ENCODE measurements at places on chromosomes 3 and 15.

DNA sequence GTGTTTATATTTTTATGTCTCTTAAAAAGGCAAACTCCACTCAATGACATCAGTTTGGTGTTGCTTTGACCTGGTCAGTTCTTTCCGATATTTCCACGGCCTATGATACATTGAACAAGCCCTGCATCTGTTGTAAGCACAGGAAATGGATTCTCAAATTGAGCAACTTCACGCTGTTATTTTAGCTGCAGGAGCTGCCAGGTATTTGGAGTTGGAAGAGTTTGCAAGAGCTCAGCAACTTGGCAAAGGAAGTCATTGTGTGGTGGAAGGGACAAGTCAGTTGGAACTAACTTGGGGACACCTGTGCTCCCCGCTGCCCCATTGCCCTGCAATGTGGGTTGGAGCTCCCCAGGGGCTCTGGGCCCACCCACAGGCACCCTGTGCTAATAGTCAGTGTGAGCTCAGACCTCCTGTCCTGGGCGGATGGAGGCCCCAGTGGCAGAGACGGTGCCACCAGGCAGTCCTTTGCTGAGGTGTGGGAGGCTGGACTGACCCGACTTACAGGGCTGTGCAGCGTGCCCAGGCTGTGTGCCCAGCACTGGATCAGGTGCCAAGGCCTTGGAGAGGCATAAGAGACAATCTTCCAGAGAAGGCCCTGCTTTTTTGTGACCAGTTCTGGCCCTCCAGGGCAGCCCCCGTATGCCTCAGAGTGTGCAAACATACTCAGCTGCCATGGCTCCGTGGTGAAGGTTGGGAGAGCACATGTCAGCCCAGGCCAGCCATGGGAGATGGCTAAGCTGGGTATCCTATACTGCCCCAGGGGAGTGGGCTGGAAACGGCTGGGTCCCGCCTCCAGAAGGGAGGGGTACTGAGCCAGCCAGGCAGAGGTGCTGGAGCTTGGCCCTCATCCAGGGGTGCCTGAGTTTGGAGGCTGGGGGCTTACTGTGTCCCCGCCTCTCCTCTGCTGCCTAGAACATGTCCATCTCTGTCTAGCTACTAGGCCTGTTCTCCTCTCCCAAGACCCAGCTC lies 43.5 kb downstream of the KY start:
- no peak for DNase-seq

- DNase-seq = no peak
Observed at GRCh38 chr3:175404621-175405020, 545.5 kb downstream of the NAALADL2 start.

DNA sequence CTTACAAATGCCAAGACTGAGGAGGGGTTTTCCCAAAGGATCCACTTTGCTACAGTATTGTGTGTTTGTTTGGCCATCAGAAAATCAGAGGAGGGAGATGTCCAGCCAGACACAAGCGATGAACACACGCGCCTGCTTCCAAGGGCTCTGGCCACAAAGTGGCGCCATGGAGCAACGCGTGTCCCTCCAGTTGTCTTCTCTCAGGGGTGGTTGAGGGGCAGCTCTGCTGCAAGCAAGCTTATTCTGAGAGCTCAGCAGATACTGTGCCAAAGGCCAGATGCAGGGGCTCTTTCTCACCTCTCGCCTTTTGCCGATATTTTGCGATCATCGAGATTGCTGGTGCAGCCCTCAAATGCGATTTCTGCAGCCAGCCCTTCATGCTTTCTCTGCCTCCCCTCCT lies 88.9 kb upstream of the OSBPL11 start:
- DNase-seq = no peak

DNA sequence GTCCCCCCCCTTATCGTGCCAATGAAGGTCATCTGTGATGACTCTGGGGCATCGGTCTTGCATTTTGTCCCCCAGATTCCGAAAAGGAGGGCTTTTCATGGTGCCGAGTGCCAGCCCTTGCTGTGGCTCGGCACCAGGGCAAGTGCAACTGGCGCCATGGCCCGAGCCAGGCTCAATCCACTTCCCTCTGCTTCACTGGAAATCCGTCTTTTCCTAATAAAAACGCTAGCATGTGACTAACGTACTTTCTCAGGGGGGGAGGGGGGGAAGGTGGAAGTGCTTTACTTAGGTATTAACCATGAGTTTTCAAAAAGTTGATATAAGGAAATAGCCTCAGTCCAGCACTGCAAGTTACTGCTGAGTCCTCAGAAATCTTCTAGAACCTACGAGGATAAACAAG lies 20.5 kb downstream of the TRPM1 start:
- DNase-seq = no peak

- DNase-seq = peak; percentile 29
Observed at GRCh38 chr15:83559310-83559966, 94.5 kb upstream of the ADAMTSL3 start.

GRCh38 chr15:96087180-96087884 lies 243.2 kb upstream of the NR2F2 start:
- no peak for DNase-seq

- DNase-seq = no peak
Observed at GRCh38 chr3:60574046-60574769, 677.0 kb downstream of the FHIT start.

DNA sequence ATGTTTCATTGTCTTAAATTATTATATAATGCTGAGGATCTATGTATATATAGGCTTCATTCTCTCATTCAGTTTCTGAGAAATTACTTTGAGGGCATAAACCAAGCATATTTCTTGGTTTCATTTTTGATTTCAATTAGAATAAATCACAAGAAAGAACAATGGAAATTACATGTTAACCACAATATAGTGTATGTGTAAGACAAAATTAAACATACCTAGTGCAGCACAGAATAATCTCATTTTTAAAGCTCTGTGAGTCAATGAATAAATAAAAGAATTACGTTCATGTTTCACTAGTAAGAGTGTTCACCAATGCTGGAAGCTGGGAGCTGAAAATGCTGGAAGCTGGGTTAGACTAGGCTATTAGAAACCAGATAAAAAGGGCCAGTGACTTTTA lies 72.8 kb downstream of the UBE3A start:
- no peak for DNase-seq

GRCh38 chr3:9746330-9746729 lies 3.4 kb upstream of the OGG1 start:
- DNase-seq = no peak

DNA sequence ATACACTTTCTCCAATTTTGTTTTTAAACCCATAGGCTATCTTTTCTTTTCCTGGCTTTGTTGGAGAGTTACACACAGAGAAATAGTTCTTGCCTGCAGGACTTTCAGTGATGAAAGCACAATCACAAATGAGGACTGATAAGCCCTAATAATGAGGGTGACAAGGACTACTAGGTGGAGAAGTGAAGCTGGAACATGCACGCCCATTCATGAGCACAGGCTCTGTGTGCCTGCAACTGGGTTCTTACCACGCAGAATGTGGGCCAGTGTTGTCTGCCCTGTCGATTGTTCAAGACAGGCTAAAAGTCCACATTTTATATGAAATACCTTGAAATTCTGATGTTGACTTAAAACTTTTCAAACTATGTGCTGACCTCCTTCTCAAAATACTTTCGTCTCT lies 162.3 kb upstream of the STRIT1 start:
- DNase-seq = no peak

DNA sequence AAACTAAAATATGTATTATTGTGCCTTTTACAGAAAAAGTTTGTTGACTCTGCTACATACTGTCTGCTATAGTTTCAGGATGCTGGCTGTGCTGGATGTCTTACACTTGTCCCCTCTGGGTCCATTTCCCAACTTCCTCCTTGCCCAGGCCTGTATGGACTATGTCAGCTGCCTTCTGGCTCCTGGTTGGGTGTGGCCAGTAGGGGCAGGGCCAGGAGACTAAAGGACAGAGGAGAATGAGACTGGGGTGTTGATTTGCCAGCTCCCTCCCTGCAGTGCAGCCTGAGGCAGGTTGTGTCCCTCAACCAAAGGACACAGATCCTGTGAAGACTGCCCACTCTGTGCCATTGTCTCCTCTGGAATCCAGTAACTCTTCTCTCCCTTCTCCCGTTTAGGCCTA lies 90.6 kb upstream of the UBE2E2 start:
- no peak for DNase-seq

- DNase-seq = no peak
Observed at GRCh38 chr3:89628856-89629670, 521.6 kb downstream of the EPHA3 start.

DNA sequence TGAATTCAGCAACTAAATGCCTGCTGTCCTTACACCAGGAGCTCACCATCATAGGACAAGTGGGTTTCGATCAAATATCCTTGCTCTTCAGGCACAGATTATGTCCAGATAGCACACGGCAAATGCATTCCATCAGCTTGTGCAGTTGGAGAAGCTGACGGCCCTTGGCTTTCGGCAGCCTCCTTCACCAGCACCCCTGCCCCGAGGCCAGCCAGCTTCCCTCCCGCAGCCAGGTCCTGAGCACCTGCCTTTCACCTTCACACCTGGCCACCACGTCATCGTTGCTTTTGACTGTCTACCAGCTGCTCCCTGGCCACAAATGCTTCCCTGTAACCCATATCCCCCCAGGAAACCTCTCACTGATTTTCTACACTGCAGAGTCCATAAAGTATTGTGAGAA lies 355.5 kb downstream of the OCA2 start:
- no peak for DNase-seq

- no peak for DNase-seq
Observed at GRCh38 chr3:107525644-107526305, 3.0 kb downstream of the BBX start.

- no peak for DNase-seq
Observed at GRCh38 chr3:156554515-156554841, 439 bp downstream of the SSR3 start.

DNA sequence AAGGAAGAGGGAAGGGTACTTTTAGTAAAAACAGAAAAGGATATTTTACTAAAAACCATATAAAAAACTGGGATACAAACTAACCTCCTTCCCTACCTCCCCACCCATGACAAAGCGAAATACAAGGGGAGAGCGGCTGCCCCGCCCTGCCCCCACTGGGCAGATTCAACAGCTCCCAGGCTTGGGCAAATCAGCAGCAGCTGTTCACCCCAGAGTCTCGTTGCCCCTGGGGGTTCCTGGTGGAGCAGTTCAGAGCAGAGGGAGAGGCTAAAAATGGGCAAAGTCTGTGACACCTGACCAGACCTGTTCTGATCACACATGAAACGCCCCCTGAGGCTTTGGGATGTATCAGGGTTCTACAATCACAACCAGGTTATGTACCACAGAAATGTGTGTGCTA lies 2.5 kb upstream of the ETFA start:
- DNase-seq = no peak

DNA sequence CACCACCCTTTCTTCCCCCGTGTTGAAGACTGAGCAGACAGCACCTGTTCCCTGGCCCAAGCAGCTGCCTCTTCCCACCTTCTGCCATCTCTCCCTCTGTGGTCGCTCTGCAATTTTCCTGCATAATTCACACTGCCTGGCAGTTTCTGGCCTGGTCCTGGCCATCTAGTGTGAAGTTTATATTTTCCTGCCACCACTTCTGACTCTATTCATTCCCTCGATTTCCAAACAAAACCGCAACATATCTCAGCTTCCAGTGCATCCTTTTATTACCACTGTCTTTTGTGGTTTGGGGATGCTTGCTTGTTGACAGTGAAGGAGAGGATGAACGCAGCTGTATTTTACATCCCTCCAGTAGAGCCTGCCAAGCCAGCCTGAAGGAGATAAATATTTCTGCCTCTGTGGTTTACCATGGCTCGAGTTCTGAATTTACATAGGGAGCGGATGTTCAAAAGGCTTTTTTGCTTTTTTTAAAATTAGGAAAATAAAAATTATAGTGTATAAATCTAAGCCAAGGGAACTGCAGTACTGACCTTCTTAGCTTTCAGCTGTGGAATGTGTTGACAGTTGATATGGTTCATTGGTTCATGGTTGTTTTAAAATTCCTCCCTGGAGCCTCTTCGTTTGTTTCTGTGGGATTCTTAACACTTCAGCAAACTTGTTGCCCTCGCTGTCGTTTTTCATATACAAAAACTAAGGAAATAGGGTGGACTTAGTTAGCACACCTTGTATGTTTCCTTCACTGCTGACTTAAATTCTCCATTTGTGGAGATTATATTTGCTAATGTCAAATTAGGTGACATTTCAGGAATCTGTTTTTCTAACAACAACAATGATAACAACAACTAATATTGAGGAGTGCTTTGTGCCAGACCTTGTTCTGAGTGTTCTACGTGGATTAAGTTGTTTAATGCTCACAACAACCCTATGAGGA lies 250.5 kb downstream of the ADAMTSL3 start:
- no peak for DNase-seq

- DNase-seq = no peak
Observed at GRCh38 chr15:71632576-71633195, 177.7 kb upstream of the NR2E3 start.

GRCh38 chr3:9117220-9117619 lies 132.2 kb downstream of the SRGAP3 start:
- no peak for DNase-seq

DNA sequence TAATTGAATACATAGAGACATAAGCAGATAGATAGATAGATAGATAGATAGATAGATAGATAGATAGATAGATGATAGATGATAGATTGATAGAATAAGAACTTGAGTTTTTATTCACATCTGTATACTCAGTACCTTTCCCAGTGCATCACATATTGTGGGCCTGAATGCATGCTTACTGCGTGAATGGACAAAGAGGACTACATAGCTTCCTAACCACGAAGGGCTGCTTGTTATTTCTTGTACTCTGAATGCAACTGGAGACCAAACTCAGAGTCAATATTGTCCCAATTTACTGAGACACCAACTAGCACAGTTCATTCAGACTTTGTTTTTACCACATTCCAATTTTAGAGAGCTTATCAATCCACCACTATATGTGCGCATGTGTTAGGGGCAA lies 422.9 kb upstream of the GRM7 start:
- no peak for DNase-seq

- no peak for DNase-seq
Observed at GRCh38 chr3:115385774-115386730, 237.3 kb upstream of the GAP43 start.

GRCh38 chr3:172530101-172530561 lies 6.9 kb upstream of the TNFSF10 start:
- no peak for DNase-seq

- DNase-seq = no peak
Observed at GRCh38 chr3:98032904-98033303, 2.2 kb downstream of the GABRR3 start.

- DNase-seq = no peak
Observed at GRCh38 chr3:89375451-89375850, 268.0 kb downstream of the EPHA3 start.

DNA sequence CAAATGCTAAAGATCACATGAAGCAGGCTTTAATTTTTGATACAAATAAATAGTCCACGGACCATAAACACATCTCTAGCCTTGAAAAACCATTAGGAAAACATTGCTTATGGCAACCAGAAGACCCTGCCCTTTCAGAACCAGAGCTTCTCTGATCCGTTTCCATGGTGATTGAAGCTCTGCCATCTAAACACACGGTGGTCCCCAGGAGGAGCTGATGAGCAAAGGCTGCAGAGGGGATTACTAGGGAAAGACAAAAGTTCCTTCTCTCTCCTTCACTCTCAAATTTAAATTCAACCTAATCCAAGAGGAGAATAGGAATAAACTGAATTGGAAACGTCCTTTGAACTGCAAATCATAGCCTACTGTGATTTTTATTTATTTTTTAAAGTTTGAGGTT lies 122.0 kb upstream of the ATP10A start:
- no peak for DNase-seq
